ENCODE measurements at places on chromosomes 7 and 10.

DNA sequence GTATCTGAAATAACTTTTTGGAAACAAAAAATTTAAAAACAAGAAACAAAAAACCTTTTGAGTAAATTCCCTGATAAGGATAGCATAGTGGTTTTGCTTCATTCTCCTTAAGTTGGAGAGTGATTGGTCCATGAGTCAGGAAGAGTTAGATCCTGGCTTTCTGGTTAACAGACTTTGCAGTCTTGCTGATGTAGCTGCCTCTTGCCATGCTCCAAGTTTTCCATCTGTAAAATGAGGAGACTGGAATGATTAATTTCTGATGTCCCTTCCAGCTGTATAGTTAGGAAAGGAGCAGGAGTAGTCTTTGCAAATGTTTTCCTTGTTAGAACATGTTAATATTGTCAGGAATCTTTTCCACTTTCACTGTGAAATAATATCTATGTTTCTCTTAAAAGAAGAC lies 266.6 kb downstream of the DNAJB9 start:
- no peak for DNase-seq

DNA sequence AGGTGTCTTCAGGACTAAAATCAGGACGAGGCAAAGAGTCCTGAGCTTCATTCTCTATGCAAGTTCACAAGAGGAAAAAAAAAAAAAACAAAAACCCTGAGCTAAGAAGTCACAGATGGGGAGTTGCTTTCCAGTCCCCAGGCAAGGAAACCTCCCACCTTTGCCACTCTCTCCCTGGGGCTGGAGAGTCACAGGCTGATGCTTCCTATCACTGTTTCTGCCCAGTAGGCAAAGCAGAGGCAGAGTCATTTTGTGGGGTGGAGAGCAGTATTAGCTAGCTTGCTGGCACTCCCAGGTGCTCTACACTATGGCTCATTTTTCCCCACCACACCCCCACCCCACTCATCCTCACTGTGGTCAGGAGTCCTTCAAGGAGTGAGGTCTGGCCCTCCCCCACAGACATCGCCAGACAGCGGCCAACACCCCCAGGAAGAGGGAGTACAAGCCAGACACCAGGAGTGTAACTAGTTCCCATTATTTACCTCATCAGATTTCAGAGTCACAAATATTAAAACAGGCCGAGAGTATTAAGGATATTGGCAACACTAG lies 34.6 kb upstream of the UNC5B start:
- DNase-seq, result no peak

DNA sequence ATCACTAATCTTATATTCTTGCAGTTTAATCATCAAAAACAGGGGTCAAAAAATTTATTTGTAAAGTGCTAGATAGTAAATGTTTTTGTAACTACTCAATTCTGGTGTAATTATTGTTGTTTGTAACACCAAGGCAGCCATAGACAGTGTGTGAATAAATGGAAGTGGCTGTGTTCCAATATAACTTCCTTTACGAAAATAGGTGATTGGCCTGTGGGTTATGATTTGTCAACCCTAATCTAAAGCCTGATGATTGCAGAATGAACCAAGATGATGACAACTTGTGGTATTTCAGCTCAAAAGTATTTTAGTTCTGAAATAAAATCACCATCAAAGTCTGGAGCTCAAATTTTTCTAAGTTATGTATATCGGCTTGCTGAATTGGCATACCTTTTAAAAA lies 34.4 kb upstream of the ETV1 start:
- DNase-seq, result no peak

- DNase-seq, result no peak
Observed at GRCh38 chr7:77269360-77270093, 69.9 kb upstream of the FGL2 start.

GRCh38 chr10:2839081-2839725 lies 228.1 kb upstream of the PFKP start:
- peak; percentile 1 for DNase-seq

DNA sequence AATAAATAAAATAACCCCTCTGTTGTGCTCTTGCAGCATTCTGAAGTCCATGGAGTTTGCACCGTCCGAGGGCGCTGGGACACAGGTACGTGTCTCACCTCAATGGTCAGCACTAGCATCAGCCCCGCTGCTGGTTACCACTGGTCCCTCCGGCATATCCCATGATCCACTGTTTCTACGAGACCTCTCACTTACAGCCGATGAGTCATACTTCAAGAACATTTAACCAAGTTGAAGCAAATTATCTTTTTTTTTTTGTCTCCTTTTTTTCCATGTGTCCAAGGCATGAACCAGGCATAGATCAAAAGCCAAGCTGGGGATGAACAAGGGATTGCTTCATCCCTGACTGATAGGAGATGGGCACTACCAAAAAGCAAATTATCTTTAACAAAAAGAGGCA lies 92.9 kb upstream of the SH2B2 start:
- DNase-seq, result no peak

- DNase-seq, result no peak
Observed at GRCh38 chr7:97513326-97513725, 218.6 kb upstream of the TAC1 start.

GRCh38 chr10:21720090-21720489 lies 186.1 kb downstream of the MLLT10 start:
- DNase-seq, result no peak

DNA sequence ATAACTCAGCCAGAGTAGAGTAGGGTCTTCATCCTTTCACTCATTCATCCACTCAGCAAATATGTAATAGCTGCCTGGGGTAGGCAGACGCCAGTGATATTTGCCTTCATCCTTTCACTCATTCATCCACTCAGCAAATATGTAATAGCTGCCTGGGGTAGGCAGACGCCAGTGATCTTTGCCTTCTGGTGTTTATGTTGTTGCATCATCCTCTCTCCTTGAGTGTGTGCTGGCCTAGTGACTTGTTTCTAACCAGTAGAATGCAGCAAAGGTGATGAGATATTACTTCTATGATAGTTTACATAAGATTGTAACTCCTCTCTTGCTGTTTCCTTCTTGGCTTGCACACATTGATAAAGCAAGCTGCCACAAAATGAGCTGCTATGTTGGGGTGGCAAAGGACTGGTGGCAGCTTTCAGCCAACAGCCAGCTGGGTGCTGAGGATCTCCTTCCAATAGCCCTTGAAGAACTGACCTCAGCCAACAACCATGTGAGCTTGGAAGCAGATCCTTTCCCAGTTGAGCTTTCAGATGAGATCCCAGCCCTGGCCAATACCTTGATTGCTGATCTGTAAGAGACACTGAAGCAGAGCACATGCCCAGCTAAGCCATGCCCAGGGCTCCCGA lies 23.2 kb upstream of the MTPN start:
- DNase-seq, result no peak

- no peak for DNase-seq
Observed at GRCh38 chr7:157077021-157077420, 61.7 kb upstream of the UBE3C start.

GRCh38 chr7:33024189-33024757 lies 38.3 kb downstream of the NT5C3A start:
- DNase-seq, result no peak

GRCh38 chr7:28955356-28955717 lies 2.8 kb downstream of the TRIL start:
- no peak for DNase-seq

GRCh38 chr7:25684360-25684759 lies 456.1 kb upstream of the NPVF start:
- DNase-seq, result no peak

DNA sequence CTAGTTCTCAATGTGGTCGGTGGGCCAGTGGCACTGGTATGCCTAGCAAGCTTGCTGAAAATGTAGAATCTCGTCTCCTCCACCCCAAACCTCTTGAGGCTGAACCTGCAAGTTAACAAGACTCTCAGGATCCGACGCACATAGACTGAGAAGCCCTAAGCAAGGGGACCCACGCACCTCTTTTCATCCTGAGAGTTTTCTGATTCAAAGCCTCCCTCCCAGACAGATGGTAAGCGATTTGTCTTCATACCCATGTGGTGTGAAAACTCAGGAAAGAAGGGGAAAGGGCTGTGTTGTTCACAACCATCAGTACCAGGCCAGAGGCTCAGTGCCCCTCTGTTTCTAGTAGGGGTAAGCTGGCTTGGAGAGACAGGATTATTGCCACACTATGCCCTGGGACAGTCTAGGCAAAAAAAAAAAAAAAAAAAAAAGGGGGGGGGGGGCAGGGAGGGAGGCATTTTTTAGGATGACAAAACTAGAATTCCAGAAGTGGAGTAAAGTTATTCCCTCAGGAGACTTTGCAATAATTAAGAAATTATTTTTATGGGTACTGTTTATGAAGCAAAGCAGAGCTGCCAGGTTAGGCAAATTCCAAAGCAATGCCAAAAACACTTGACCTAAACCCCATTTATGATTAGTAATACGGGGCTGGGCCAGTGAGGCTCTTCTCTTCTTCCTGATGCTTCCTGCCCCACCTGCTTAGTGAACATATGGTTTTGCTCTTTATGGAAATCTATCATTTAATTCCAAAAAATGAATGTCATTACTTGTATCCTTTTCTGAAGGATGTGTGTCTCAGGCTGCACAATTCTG lies 117.6 kb upstream of the PDLIM1 start:
- no peak for DNase-seq

DNA sequence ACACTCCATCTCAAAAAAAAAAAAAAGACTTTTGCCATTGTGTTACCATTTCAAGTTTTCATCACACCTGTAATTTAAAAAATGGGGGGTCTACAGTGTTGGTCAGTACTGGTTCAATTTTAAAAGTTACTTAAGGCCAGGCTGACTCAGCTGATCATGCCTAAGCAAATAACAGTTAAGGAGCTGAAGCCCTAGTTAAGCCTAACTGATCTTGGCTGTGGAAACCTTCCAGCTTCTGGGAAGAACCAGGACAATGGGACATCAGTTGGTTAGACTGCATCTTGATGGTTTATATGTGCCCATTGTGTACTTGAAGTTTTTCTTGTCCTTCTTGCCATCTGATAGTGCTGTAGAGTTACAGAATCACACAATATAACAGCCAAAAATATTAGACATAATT lies 26.7 kb downstream of the VCL start:
- no peak for DNase-seq

DNA sequence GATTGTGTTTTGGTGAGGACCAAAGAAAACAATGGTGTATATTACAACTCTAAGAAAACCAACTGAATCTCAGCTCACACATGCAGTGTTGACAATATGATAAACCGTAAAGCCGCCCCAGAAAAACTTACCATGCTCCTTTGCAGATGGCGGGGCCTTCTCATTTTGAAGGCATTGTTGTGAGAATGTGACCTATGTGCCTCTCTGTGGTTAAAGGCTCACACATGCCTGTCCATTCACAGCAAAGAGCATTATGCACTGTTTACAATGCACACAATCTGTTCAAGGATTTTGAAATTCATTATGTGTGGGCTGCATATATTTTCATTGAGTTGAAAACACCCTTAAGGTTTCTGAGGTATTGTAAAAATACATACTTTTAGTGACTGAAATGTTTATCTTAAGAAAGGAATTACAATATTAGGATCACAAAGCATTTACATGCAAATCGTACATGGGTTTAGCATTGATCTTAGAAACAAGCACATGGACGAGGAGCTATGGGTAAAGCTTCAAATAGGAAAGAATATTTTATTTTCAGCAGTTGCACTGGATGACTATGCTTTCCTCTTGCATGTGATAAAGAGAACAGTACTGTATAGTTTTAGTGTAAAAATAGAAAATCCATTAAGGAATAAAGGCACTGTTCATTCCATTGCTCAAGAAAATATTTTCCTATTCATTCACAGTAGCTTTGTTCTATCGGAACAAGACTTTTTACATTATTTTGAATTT lies 334.3 kb downstream of the ARL4A start:
- DNase-seq, result peak; percentile 34

GRCh38 chr10:71158251-71158650 lies 54.1 kb upstream of the UNC5B start:
- no peak for DNase-seq

DNA sequence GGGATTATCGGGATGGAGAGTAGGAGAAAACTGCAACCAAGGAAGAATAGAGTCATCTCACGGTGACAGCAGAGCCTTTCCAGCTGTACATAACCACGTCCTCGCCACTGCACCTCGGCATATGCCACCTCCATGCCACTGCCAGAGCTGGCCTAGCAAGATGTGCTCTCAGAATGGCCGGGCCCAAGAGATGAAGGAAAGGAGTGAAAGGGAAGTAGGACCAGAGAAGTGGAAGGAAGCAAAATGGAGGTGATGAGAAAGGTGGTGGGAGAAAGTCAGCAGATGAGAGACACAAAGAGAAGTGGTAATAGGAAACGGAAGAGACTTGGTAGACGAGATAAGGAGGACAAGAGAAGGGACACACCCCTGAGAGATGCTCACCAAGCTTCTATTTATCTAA lies 8.0 kb upstream of the CALU start:
- DNase-seq, result no peak

- peak; percentile 70 for DNase-seq
Observed at GRCh38 chr7:28389504-28390395, 22.6 kb upstream of the CREB5 start.

GRCh38 chr7:52708846-52709245 lies 326.6 kb upstream of the POM121L12 start:
- no peak for DNase-seq

DNA sequence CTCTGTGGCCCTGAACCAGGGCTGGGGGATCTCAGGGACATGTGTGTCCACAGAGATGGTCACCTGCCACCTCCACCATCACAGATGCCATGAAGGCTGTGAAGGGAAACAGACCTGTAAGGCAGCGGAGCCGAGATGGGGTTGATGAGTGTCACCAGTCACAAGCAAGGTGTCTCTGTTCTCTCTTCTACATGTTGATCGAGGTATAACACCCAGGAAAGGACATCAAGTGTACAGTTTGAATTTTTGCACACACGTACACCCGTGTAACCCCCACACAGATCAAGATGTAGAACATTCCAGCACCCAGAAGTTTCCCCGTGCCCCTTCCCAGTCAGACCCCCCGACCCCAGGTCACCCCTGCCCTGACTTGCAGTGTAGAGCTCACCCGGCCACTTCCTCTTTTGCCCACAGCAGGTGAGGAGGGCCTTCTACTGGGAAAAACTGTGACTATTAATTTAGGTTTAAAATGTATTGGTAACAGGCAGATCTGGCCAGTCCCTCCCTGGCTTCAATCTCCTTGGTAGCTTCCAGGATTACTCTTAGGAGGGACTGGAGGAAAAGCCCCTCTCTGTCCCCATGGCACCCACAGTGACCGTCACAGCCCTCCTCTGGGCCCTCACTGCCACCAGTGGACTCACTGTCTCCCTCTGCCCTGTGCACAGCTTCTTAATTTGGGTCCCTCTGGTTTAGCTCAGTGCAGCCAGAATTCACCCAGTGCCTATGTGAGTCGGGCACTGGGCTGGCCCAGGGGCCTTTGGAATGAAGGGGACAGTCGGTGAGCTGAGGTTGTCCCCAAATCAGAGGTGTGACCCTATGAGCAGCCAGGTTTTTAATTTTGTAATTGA lies 108.2 kb downstream of the LHPP start:
- DNase-seq, result no peak

- DNase-seq, result no peak
Observed at GRCh38 chr10:128875956-128876736, 590.9 kb upstream of the MGMT start.

- DNase-seq, result no peak
Observed at GRCh38 chr7:3780525-3780924, 479.5 kb downstream of the SDK1 start.

DNA sequence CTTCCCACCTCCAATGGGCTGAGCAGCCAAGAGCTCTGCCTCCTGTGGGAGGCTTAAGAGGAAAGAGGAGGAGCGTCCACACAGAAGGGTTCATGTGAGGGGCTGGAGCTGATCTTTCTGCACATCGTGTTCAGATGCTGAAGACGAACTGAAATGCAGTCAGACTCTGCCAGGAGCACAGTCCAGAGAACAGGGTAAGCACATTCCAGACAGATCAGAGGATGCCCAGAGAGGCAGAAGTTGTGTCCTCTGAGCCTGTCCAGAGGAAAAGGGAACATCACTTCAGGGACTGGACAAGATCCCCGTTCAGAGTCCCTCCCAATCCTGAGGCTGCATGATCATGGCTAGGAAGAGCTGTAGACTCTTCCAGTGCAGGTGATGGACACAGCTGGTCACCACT lies 72.9 kb downstream of the ITIH5 start:
- no peak for DNase-seq
